ENCODE measurements at places on chromosomes 5 and 9.

DNA sequence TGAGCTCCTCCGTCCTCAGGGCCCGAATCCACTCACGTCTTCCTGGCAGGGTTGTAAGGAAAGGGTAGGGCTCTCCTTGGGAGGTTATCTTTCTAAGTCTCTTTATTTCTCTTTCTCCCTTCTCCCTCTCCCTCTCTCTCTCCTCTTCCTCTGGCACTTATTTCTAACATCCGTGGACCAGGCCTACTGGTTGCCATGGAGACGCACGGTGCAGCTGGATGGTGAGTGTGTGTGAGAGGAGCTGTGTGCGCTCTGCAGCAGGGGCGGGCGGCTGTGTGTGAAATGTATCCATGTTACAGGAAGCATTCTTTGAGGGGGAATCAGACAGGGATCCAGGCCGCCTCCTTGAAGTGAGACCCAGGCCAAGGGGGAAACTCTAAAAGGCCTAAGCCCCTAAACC is 32.2 kb downstream of the PCDH1 start:
- DNase-seq: no peak

GRCh38 chr5:9955586-9955985 is 294.1 kb downstream of the ATPSCKMT start:
- DNase-seq: no peak

GRCh38 chr5:18792145-18792544 is 1157.9 kb downstream of the TAF11L14 start:
- no peak for DNase-seq

DNA sequence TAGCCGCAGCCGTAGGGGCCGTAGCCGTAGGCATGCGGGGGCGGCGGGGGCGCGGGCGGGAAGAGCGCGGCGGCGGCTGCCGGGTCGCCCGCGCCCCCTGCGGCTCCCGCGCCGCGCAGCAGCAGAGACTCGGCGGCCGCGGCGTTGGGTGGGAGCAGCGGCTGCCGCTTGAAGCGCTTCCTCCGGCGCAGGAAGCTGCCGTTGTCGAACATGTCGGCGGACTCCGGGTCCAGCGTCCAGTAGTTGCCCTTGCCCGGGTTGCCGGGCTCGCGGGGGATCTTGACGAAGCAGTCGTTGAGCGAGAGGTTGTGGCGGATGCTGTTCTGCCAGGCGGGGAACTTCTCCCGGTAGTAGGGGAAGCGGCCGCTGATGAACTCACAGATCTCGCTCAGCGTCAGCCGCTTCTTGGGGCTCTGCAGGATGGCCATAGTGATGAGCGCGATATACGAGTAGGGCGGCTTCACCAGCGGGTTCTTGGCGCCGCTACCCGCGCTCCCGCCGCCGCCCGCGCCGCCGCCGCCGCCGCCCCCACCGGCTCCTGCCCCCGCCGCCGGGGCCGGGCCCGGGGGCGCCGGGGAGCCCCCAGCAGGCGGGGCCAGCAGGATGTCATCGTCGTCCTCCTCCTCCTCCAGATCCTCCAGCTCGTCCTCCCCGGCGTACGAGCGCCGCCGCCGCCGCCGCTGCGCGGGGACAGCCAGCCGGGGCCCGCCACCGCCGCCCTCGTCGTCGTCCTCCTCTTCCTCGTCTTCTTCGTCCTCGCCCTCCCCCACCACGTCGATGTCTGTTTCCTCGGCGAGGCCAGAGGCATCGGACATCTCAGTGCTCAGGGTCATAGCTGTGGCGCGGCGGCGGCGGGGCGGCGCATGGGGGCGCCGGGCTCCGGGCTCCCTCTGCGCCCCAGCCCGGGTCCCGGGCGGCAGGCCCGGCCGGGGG is 781 bp downstream of the FOXD1 start:
- no peak for DNase-seq

DNA sequence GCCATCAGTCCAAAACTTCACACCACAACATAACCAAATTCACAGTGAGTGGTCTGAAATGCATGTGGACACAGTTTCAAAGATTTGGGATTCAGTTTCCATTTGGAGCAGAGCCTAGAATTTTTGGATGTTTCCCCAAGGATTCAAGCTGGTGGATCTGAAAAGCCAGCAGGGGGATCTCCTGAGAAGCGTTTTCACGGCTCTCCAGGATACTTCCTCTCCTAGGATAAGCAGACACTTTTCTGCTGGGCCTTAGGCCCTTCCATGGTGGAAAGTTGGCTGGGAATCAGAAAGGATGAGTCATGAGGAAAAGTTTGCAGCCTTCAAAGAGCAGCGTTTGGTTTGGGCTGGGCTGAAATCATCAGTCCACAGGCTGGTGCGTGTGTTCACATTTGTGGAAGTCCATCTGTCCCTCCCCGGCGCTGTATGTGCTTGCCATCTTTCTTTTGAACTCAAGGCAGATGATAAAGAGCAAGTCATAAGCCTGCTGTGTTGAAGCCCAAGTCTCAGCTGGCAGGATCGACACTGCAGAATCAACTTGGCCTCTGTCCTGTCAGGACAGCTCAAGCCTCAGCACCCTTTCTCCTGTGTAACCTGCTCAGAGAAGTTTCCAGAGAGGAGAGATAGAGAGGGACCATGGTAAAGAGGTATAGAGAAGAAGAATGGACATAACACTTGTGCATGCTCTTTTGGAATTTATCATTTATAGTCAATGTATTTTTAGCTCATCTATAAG is 152.6 kb upstream of the MSX2 start:
- no peak for DNase-seq
